ENCODE measurements at places on chromosomes 5 and 9. TPM values are rescaled to one million over a fixed set of nuclear protein-coding genes. Genes with fewer than 3 reads are reported as not detected.

PCDHB10 gene
- total RNA-seq, result not detected

EIF4E1B gene
- not detected for total RNA-seq

DNA sequence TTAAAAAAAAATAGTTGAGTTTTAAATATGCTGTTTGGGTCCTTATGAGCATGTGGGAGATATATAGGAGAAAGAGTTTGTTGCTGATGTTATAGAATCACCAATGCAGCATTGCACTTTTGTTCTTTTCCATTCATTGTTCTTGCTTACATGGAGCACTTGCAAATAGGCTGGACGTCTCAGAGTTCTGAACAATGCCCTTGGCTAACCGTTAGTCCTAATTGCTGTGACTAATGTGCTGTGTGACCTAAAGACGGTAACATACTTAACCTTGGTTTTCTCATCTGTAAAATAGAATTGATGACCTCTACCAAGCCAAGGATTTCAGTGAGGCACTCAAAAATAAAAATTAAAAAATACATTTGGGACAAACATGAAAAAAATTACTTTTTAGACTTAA, 29.8 kb downstream of the PIK3R1 start:
- H3K4me1 ChIP-seq, result peaks cover 58% of the 10 kb centered on the region
- DNase-seq, result no peak
- no peaks in the 10 kb centered on the region for H3K27me3 ChIP-seq
- peaks cover 40% of the 10 kb centered on the region for H3K36me3 ChIP-seq

DNA sequence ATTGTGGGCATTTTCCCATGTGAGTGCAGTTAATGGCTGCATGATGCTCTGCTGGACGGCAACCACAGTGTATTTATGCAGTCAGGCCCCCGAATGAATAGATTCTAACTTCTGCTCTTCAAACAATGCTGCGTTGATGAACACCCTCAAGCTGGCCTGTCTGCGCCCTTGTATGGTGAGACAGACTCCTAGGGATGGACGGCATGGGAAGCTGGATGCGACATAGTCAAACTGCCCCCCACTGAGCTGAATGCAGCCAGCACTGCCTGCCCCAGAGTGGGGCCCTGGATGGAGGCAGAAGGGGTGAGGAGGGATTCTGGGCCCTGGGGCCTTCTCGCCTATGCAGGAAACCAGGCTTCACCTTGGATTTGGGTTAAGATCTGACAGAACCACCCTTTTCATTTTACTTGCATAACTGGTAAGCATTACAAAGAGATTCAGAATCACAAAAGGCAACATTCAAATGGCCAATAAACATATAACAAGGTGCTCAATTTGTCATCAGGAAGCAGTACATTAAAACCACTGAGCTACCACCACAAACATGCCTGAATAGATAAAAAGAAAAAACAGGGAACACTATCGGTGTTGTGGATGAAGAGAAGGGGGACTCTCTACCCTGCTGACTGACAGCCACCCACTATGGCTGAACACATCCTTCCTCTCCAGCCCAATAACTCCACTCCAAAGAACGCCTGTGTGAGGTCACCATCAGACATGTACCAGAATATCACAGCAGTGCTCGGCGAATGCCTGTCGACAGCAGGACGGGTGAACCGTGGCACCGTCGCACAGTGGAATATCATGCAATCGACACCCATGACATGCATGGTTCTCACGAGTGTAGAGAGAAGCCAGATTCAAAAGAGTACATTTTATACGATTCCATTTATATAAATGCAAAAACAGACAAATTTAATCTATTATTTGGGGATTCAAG, 79.1 kb downstream of the RAPGEF1 start:
- peaks cover 74% of the 10 kb centered on the region for H3K4me1 ChIP-seq
- H3K36me3 ChIP-seq, result peaks cover 38% of the 10 kb centered on the region
- no peak overlapping the region for H3K4me3 ChIP-seq
- H3K27me3 ChIP-seq, result no peaks in the 10 kb centered on the region
- peak overlapping the region; percentile 26 for H3K27ac ChIP-seq
- no peak for DNase-seq

N4BP3 gene
- 3.4 TPM for total RNA-seq

OR13C8 gene
- not detected for total RNA-seq

TIMD4 gene
- total RNA-seq, result 5.5 TPM

DNA sequence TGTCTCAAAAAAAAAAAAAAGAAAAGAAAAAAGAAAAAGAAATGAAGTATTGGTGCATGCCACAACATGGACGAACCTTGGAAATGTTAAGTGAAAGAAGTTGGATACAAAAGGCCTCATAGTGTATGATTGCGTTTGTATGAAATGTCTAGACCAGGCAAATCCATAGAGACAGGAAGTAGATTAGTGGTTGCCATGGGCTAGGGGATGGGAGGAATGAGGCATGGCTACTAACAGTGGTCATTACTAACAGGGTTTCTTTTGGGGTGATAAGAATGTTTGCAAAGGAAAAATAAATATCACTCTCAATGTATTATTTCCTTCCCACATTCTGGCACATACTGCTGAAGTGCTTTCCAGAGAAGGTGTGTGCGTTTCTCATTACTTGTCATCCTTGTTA, 44.1 kb downstream of the UGCG start:
- no peak for DNase-seq
- H3K4me3 ChIP-seq, result no peak overlapping the region
- H3K27me3 ChIP-seq, result no peaks in the 10 kb centered on the region
- H3K27ac ChIP-seq, result no peak overlapping the region
- H3K4me1 ChIP-seq, result peaks cover 31% of the 10 kb centered on the region

DNA sequence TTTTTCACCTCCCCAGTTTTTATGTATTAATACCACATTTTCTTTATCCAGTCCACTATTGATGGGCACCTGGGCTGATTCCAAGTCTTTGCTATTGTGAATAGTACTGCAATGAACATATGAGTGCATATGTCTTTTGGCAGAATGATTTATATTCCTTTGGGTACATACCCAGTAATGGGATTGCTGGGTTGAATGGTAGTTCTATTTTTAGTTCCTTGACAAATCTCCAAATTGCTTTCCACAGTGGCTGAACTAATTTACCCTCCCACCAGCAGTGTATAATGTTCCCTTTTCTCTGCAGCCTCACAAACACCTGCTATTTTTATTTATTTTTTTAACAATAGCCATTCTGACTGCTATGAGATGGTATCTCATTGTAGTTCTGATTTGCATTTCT, 340.2 kb downstream of the ADAMTS6 start:
- no peak for DNase-seq
- H3K36me3 ChIP-seq, result no peaks in the 10 kb centered on the region
- no peak overlapping the region for H3K27ac ChIP-seq
- H3K4me1 ChIP-seq, result no peaks in the 10 kb centered on the region
- no peak overlapping the region for H3K4me3 ChIP-seq

Measured in activated T-helper 2 cell treated with anti-CD3 and anti-CD28 coated beads, Interferon-gamma antibody, Interleukin-2, Interleukin-4, amounts not matched to agents 10 μg/mL and 5 μg/mL and 100 μg/mL, durations not matched to agents 14 hours and 24 hours and 36 hours (primary cell).